ENCODE measurements at places on chromosomes 13 and 19.

DNA sequence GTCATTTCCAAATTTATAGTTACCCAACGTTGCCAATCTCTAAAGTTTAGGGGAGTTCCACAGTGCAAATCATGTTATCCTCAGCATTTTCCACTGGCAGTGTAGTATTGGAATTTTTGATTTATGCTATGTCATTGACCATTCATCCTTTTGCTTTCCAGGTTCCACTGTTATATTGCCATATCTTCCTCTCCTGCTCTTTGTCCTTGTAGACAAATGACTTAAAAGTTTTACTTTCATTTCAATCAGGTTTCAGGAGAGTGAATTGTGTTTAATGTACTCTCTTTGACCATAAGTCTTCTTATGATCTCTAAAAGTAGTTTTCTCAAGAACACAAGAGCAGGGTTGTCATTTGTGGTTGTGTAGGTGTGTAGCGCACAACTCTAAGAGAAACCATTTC, 274.6 kb downstream of the COG6 start:
- no peak for DNase-seq

GRCh38 chr13:39600766-39601165, 2.2 kb downstream of the LHFPL6 start:
- DNase-seq, result peak; percentile 26

GRCh38 chr13:85411591-85411990, 387.6 kb downstream of the SLITRK6 start:
- DNase-seq, result no peak

DNA sequence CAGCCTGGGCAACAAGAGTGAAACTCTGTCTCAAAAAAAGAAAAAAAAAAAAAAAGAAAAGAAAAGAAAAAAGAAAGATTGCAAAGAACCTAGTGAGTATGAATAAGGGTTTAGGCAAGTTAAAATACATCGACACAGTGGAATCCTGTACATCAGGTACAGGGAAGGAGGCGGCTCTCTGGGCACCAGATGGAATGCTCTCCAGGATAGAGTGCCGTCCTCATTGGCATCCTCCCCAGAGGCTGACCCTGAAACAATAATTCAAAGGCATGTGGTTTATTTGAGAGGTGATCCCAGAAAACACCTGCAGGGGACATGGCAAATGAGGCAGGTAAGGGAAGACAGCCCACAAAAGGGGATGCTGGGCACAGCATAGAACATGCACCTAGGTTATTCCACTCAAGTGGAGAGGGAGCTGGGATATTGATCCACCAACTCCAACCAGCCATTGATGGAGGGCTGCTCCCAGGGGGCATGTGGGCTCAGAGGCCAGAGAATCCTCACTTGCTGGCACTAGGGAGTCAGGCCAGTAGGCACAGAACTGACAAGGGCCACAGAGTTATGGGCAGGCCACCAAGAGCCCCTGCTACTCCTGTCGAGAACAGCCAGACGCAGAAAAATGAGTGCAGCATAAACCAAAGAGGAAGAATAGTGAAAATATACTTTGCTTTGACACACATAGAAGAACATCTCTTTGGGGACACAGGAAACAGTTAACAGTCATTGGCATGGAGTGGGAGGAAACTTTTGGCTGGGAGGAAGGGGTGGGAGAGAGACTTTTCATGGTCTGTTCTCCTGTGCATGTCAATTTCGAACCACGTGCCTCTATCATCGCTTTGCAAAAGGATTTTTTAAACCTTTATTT, 4.2 kb downstream of the TSPAN16 start:
- no peak for DNase-seq

- DNase-seq, result peak; percentile 34
These were observed at the start of gene FLT3 for GRCh38 chr13:28100150-28101121. TSS of gene FLT3 (minus strand) at chr13:28100576. CDS start at chr13:28100510, 66 bp downstream.

- no peak for DNase-seq
These were observed 5.5 kb upstream of the RLN3 start for GRCh38 chr19:14022469-14022868.

DNA sequence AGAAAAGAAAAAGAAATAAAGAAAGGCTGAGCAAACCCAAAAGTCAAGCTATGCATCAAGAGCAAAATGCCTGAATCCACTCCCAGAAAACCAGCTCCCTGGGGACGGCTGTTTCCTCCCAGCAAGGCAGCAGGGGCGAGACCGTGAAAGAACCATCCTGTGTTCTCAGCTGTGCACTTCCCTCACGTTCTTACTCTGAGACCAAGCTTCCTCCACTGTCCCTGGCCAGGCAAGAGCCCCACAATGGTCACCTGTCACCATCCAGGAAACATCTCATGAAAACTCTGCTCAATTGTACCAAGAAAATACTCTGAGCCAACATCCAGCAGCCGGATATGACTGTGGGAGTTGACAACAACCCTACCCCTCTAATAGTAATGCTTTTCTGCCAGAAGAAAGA, 22.9 kb downstream of the RAB20 start:
- no peak for DNase-seq

GRCh38 chr19:14868497-14868896, 17.4 kb downstream of the OR7A17 start:
- DNase-seq, result no peak

DNA sequence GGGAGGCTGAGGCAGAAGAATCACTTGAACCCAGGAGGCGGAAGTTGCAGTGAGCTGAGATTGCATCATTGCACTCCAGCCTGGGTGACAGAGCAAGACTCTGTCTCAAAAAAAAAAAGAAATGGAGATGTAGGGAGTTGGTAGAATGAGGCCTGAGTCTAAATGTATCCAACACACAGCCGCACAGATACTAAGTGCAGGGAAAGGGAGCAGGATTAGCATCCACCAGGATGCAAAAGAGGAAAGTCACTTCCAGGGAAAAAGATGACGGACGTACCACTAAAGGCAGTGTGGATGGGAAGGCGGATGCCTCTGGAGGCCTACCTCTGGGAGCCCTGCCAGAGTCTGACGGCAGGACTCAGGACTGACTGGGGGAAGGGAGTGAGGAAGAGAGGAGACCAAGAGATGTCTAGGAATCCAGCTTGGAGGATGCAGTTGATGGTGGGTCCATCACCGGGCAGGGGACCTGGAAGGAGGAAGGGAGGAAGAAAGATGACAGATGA, 6.8 kb downstream of the FAM98C start:
- peak; percentile 74 for DNase-seq

- peak; percentile 24 for DNase-seq
These were observed 32.6 kb downstream of the ERCC5 start for GRCh38 chr13:102878481-102878880.

DNA sequence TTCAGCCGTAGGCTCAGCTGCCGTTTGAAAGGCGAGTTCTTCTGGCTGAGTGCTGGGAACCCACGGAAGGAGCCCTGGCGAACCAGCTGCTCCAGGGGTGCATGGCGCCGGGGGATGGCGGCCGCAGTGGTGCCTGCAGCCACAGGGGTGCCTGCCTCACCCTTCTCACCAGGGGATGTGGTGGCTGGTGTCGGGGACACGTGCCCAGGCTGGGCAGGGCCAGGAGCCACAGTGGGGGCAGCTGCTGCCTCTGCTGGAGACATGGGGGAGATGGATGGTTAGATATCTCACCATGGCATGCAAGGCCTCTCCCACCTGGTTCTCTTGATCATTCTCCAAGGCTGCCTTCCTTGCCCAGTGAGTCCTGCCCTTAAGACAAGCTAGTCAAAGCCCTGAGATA, 17.1 kb downstream of the NUMBL start:
- no peak for DNase-seq

DNA sequence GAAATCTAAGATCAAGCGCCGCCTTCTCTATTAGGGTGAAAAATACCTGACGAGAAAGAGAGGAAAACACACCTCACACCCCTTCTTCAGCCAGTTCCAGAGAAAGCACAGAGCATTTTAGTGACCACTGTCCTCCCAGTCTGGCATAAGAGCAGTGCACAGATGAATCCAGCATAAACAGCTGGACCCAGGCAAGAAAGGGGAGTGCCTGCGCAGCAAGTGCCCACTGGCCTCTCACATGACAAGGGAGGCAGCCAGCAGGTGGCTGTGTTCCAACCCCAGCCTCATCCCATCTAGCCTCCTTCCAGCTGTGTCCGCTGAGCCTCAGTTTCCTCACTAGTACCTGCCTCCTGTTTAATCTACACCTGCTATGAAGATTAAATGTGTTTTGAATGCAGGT, 8.0 kb downstream of the MED26 start:
- DNase-seq, result no peak

- no peak for DNase-seq
These were observed 331.6 kb downstream of the DLEU7 start for GRCh38 chr13:50511877-50512341.

- DNase-seq, result peak; percentile 43
These were observed 120.6 kb upstream of the GPR12 start for GRCh38 chr13:26881154-26881553.

- DNase-seq, result no peak
These were observed 33.2 kb upstream of the ZNF492 start for GRCh38 chr19:22600690-22601648.

DNA sequence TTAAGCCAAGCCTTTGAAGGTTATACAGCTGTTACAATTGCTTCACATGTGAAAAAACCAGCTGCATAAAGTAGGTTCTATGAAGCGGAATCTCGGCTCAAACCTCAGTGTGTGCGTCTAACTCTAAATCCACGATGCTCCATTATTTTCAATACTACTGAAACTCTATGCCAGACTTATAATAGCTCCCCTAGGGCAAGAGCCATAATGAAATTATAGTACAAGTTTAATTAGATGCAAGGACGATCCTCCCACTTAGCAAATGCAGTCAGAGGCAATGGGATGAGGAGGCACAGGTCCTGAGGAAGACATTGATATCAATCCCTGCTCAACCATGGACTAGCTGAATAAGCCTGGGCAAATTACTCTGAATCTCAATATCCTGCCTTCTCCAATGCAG, 31.1 kb downstream of the SLC7A1 start:
- no peak for DNase-seq

DNA sequence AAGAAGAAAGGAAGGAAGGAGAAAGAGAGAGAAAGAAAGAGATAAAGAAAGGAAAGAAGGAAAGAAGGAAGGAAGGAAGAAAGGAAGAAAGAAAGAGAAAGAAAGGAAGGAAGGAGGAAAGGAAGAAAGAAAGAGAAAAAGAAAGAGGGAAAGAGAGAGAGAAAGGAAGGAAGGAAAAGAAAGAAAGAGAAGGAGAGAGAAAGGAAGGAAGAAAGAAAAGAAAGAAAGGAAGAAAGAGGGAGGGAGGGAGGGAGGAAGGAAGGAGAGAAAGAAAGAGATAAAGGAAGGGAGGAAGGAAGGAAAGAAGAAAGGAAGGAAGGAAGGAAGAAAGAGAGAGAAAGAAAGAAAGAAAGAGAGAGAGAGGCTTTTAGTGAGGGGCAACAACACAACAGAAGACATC, 135.1 kb upstream of the VSTM2B start:
- no peak for DNase-seq

GRCh38 chr19:18731562-18732008, 48.1 kb downstream of the CRTC1 start:
- no peak for DNase-seq

GRCh38 chr13:28041031-28041461, 52.6 kb upstream of the URAD start:
- DNase-seq, result no peak

DNA sequence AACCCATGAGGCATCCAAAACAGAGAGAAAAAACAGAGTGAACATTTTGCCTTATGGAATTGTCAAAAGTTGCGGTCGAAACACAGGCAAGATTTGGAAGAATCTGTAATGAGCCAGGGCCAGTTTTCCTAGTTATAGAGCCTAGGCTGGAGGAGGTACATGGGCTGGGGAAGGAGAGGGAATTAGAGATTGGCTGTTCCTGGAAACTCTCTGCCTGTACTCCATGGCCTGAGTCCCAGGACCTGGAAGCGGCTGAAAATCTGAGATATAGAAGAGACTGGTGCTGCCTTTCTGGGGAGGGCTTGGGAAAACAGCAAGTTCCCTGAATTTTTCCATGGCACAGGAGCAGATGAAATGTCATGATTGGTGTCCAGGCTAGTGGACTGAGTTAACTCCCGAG, 122.8 kb upstream of the KLF12 start:
- DNase-seq, result peak; percentile 64

GRCh38 chr13:44437356-44438233, 64.0 kb downstream of the SERP2 start:
- DNase-seq, result no peak

DNA sequence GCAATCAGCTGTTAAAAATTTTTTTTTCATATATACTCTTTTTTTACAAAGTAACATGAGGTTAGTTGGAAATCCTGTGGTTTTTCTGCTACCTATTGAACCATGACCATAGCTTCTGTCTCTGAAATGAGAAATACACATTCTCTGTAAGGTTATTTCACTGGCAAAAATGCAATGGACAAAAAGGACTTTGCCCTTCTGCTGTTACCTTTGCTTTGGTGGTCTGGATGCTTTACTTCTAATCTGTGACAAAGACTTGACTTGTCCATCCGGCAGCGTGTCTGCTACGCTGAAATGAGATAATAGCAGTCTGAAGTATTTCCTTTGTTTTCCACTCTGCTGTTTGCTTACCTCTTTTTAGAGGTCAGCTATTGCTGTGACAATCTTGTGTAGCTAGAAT, 412.8 kb downstream of the SLITRK6 start:
- DNase-seq, result no peak

DNA sequence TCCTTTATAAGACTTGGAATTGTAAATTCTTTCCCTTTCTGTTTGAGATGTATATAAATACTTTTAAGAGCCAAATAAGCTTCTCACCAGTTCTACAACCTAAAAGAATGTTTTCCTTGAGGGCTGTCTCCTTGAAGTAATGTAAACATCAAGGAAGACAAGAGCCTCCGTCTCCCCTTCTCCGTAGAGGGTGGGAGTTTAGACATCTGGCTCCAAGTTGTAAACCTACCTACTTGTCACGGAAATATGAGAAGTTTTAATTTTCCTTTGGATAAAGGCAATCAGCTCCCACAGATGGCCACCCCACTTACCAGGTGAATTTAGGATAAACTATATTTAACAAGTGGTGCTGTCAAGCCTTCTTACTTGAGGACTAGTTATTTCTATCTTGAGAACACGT, 237.9 kb downstream of the NALCN start:
- no peak for DNase-seq

- no peak for DNase-seq
These were observed 437.6 kb downstream of the HS6ST3 start for GRCh38 chr13:96527497-96527896.

- no peak for DNase-seq
These were observed 50.7 kb downstream of the PCDH17 start for GRCh38 chr13:57682128-57682716.

- no peak for DNase-seq
These were observed 823.6 kb downstream of the DIAPH3 start for GRCh38 chr13:59340151-59340550.

- DNase-seq, result no peak
These were observed 912 bp upstream of the TUBA3C start for GRCh38 chr13:19182536-19182935.

- no peak for DNase-seq
These were observed 46.9 kb upstream of the UQCRFS1 start for GRCh38 chr19:29259867-29260281.

DNA sequence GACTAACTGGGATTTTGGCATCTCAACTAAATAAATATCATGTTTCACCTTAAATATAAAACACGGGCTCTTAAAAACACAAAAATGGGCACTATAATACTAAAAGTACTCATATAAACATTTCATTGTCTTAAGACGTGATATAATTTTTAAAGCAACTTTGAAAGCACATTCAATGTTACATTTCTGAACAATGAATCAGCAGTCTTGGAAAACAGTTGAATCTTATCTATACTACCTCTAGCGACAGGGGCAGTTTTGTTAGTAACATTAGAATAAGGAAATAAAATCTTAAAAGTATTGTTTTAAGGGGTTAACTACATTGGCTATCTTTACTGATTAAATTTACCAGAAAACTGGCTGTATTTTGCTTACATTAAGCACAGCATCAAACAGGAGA, 156.9 kb downstream of the UGGT2 start:
- DNase-seq, result no peak

GRCh38 chr13:61695147-61695546, 279.5 kb upstream of the PCDH20 start:
- no peak for DNase-seq

GRCh38 chr13:95185851-95186250, 115.4 kb downstream of the ABCC4 start:
- DNase-seq, result no peak

Data from femur (tissue), 1 donor.